ENCODE measurements at places on chromosomes 11 and 22. TPM values are rescaled to one million over a fixed set of nuclear protein-coding genes. Genes with fewer than 3 reads are reported as not detected.

Gene GRK3
- total RNA-seq = 3.2 TPM

Gene MYO18B
- not detected for total RNA-seq

Gene TRIOBP
- 31.9 TPM for total RNA-seq

Gene CSNK2A3
- 1.7 TPM for total RNA-seq

Gene CECR2
- total RNA-seq = 0.12 TPM

Gene SCN4B
- total RNA-seq = not detected

Gene OR5AR1
- not detected for total RNA-seq

Gene PLAAT5
- total RNA-seq = not detected

Gene ATF4
- 416 TPM for total RNA-seq

Gene KLHL35
- 1.1 TPM for total RNA-seq

Gene POU2AF1
- not detected for total RNA-seq

Gene AQP11
- 2.3 TPM for total RNA-seq

Gene ACRV1
- total RNA-seq = not detected

Gene PGA3
- not detected for total RNA-seq

Gene OR56A3
- not detected for total RNA-seq

Gene ESAM
- 12.4 TPM for total RNA-seq

Gene EXPH5
- not detected for total RNA-seq

Gene ALDH3B2
- total RNA-seq = not detected

Gene PRR5
- 15.1 TPM for total RNA-seq

Gene DGAT2
- 2.3 TPM for total RNA-seq

Gene MOGAT2
- total RNA-seq = not detected

Gene MAFF
- total RNA-seq = 12.9 TPM

Gene FBLN1
- total RNA-seq = 41.5 TPM

Gene APOL4
- not detected for total RNA-seq

Gene ARSA
- total RNA-seq = 18.3 TPM

Gene PARVG
- total RNA-seq = not detected

Gene PTGDR2
- total RNA-seq = not detected

Gene DGCR6
- total RNA-seq = 0.55 TPM

Gene MGAT3
- 0.35 TPM for total RNA-seq

Gene MIAT
- 0.35 TPM for total RNA-seq

Gene RPL3
- 1,884 TPM for total RNA-seq

Gene LBHD1
- 5.2 TPM for total RNA-seq

Gene PRODH
- total RNA-seq = 0.28 TPM

Gene C11orf97
- not detected for total RNA-seq

Gene OR8G1
- not detected for total RNA-seq

Gene RFPL1
- total RNA-seq = not detected

Gene OR51E2
- total RNA-seq = 0.14 TPM

Gene BCO2
- 0.79 TPM for total RNA-seq

Gene FGF19
- 0.03 TPM for total RNA-seq

Gene SERPIND1
- not detected for total RNA-seq

Gene ABCC8
- total RNA-seq = 1.4 TPM

Gene CASP12
- not detected for total RNA-seq

Gene XKR3
- not detected for total RNA-seq

Gene ST14
- 0.12 TPM for total RNA-seq

Gene SEPTIN5
- 10.0 TPM for total RNA-seq

Gene SPI1
- total RNA-seq = not detected

Gene GGT5
- total RNA-seq = 1.9 TPM

Gene DCUN1D5
- total RNA-seq = 65.8 TPM

Gene XPNPEP3
- 8.3 TPM for total RNA-seq

Gene SEC14L2
- 28.1 TPM for total RNA-seq

Gene OR51E1
- not detected for total RNA-seq

Gene ISX
- total RNA-seq = not detected

Gene ENTHD1
- total RNA-seq = not detected

Gene KIF18A
- 15.2 TPM for total RNA-seq

Gene UNC93B1
- 75.7 TPM for total RNA-seq

Gene OR5B21
- not detected for total RNA-seq

Gene LRRC10B
- 0.08 TPM for total RNA-seq

Gene SLC25A22
- total RNA-seq = 35.0 TPM

Gene RIMBP3B
- 0.71 TPM for total RNA-seq

Gene SAA4
- total RNA-seq = not detected
